Gastroesophageal sphincter (tissue), 4 donors: ENCODE measurements at places on chromosomes 5 and 9. TPM values are rescaled to one million over a fixed set of nuclear protein-coding genes. Genes with fewer than 3 reads are reported as not detected.

- no peak for ATAC-seq
Observed at GRCh38 chr5:3392306-3392939, 203.2 kb upstream of the IRX1 start.

DNA sequence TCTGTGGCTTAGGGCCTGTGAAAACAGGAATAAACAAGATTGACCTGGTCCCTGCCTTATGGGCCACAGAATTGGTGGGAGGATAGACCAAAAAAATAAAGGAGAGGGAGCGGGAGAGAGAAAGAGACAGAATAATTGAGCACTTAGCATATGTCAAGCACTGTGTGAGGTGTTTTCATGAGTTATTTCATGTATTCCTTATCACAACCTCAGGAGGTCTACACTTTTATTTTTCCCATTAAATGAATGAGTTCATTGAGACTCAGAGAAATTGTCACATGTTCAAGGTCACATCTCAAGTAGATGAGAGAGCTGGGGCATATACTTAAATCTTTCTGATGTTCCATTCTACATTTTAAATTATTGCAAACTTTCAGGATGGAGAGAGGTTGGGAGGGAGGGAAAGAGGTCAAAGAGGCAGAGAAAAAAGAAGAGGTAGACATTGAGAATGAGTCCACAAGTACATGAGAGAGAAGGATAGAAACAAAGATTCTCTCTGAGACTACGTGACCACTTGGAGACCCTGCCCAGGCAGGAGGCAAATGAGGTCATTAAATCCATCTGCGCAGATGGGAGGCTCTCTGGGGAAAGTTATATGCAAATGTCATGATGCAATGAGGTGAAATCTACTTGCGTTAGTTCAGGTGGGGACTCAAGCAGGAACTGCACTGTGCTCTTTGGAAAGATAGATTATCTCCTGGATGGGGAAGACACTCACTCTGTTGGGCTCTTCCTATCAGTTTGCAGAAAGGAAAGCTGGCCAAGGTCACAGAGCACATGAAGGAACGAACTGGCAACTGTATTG is 241.5 kb downstream of the PAPPA start:
- no peak for ATAC-seq

- no peak for ATAC-seq
Observed at GRCh38 chr9:76891279-76891678, 14.6 kb downstream of the PRUNE2 start.

GRCh38 chr9:93246111-93246510 is 62.2 kb downstream of the WNK2 start:
- no peak for ATAC-seq

DNA sequence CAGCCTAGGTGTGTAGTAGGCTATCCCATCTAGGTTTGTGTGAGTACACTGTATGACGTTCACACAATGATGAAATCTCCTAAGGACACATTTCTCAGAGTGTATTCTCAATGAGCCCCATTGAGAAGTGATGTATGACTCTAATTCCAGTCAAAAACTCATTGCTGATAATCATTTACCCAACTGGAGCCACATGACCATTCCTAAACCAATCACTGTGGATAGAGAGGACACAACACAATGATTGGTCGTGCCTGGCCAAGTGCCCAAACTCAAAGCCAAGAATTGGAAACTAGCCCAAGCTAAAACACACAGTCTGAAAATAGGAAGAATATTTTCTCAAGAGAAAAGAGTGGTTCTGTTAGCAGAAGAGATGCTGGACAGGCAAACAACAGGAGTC is 191.2 kb downstream of the ZNF462 start:
- ATAC-seq, result no peak

GRCh38 chr9:86242071-86242470 is 17.4 kb downstream of the C9orf153 start:
- ATAC-seq, result no peak

- no peak for ATAC-seq
Observed at GRCh38 chr9:33233626-33234342, 6.2 kb upstream of the SPINK4 start.

DNA sequence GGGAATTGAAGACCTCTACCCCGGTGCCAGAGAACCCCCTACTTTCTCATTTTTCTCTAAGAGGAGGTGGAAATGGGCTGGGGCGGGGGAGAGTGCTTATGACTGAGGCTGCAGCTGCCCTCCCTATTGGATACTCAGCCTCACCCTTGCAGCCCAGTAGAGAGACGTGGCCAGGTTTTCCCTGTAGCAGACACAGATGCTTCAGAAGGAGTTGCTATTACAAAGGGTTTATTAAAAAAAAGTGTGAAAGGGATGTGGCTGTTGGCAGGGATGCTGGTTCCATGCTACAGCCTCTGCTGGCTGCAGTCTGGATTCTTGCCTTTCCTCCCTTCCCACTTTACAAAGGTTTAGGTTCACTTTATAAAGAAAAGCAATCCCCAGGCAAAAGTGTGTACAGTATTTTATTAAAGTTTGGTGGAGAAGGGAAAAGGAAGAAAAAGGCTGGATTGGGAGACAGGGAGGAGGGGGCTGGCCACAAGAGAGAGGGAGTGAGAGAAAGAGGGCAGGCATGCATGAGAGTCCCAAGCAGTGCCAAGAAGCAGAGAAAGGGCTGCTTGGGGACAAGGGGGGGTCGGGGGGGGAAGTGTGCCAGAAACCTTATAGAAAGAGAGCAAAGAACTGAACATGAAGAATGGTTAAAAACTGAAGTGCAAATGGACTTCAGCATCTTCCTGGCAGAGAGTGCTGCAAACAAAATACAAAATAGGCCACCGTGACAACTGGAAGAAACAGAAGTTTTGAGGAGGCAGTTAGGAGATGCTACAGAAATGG is 29.5 kb upstream of the NFIB start:
- ATAC-seq, result no peak

DNA sequence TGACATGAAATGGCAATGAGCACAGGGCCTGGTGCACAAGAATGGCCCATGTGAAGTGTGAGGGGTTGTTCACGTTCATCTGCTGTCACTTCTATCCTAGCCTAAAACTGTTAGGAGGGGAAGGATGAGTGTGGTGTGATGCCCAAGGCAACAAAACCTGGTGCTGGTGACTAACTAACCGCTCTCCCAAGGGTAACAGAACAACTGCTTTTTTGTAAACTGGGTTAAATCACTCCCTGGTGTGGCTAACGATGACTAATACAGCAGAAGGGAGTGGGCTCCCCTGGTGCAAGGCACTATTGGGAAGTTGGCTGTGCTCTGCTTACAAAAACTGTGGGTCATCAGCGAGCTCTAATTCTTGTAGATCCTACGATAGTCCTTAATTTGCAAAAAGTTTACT is 103.2 kb upstream of the VCAN start:
- peak; percentile 76 for ATAC-seq

DNA sequence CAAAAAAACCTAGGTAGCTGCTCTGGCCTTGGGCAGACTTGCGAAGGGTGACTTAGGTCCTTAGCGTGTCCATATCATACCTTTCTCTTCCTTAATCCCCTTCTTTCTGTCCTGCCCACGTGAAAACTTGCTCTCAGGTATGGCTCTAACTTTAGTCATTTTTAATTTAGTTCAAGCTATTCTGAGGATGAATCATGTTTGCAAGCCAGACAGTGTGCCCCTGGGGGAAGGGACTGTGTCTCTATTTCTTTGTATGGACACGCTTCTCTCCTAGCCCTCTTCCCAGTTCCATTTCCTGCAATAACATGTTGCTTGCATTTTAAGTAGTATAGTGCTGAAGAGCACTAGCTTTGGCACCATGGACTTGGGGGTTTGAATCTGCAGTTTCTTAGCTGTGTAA is 120.6 kb downstream of the PTTG1 start:
- ATAC-seq, result no peak

- ATAC-seq, result no peak
Observed at GRCh38 chr9:80320480-80320879, 748.7 kb downstream of the TLE4 start.

DNA sequence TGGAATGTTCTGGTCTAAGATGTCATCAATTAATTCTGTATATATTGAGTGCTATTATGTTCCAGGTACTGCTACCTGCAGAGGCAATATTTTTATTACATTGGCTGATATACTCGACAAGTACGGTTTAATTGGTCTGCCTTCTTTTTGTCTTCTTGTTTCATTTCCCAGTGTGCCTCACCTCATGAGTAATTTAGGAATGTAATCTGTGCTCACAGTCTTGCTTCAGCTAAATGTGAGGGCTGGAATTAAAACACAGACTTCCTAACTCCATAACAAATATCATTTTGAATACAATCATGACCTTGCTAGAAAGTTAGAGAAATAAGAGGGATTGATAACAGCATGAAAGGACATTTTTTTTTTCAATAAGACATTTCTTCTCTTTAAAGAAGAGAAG is 20.1 kb upstream of the SPINK5 start:
- no peak for ATAC-seq

- peak; percentile 39 for ATAC-seq
Observed at GRCh38 chr5:59587489-59588337, 305.8 kb downstream of the PDE4D start.

DNA sequence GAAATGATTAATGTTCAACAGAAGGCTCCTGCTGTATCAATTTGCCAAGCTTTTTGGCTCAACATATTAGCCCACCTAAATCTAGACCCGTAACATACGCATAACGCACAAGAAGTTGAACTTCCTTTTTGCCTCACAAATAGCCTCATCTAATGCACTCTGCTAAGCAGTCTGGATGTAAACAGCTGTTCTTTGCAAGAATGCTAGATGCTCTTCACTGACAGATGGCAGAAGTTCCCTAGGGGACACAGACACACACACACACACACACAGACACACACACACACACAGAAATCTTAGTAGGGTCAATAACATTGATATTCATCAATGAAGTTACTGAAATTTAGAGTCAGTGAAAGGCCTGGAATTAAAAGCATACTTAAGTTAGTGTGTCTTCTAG is 13.2 kb upstream of the PCA3 start:
- no peak for ATAC-seq

GRCh38 chr9:35112257-35113020 is 3.2 kb downstream of the ATOSB start:
- no peak for ATAC-seq

- ATAC-seq, result no peak
Observed at GRCh38 chr5:68110894-68111293, 104.7 kb upstream of the PIK3R1 start.

- ATAC-seq, result no peak
Observed at GRCh38 chr9:93309889-93310425, 126.0 kb downstream of the WNK2 start.

- no peak for ATAC-seq
Observed at GRCh38 chr9:98627296-98627695, 81.4 kb downstream of the GABBR2 start.

- ATAC-seq, result no peak
Observed at GRCh38 chr9:76023715-76024195, 133.3 kb downstream of the PCSK5 start.

- ATAC-seq, result no peak
Observed at GRCh38 chr5:146425023-146425422, 22.1 kb upstream of the TCERG1 start.

- ATAC-seq, result no peak
Observed at GRCh38 chr9:23733495-23734078, 92.5 kb downstream of the ELAVL2 start.

DNA sequence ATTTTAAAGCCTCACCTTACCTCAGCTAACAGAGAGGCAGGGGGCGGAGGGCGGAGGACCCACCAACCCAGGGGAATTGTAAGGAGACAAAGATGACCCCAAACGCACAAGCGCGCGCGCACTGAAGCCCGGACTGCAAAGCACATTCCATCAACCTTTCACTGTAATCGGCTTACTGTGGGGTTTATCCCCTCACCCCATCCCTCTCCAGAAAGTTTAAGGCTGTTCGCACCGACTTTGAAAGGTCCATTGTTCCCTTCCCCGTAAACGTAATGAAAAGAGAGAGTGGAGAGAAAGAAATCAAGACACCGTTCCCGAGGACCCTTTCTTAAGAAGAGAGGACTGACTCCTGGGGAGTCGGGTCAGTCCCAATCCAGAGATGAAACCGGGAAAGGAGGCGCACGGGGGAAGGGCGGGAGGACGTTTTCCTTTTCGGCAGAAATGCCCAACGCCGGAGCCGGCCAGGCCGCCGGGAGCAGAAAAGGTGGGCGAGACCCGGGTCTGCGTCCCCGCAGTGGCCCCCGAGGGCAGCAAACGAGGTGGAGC is 464 bp downstream of the CEMIP2 start:
- no peak for ATAC-seq

DNA sequence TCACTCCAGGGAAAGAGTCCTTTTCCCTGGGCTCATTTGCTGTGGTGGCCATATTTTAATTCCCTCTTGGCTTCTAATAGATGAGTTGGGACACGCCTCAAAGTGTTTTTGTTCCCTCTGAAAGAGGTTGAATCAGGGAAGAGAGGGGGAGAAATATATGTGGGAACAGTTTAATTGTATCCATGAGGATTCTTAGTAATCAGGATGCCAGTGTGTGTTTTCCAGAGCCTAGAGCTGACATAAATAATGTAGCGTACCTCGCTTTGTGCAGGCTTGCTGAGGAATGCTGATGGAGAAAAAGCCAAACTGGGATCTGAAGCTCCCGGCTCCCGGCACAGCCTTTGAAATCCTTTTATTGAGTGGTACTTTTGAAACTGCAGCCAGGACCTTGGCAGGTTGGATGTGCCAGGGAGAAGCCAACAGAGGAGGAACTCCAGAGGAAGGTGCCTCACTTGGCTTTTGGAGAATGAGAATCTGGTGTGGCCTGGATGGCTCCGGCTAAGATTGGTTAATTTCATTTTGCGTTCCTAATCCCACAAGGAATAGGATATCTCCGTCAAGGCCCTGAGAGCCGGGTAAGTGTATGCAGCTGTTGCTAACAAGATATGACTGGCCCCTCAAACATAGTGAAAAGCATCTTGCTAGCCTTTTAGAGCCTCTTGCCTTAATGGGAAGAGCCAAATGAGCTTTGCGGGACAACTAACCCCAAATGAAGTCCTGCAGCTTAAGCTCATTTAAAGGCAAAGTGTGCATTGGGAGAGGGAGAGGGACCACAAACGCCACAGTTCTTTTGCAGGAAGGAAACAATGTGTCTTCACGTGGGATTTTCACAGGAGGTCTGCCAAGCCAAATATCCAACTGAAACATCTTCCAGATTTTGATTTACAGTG is 471.1 kb upstream of the WWC1 start:
- ATAC-seq, result no peak

- ATAC-seq, result no peak
Observed at GRCh38 chr9:650362-650761, 191.1 kb upstream of the DMRT1 start.

The SHROOM1 gene
- 10.3 TPM for total RNA-seq

The PCDHGB4 gene
- total RNA-seq, result 5.4 TPM

The FOXD4L3 gene
- not detected for total RNA-seq

The AK1 gene
- 46.7 TPM for total RNA-seq

The RGS3 gene
- total RNA-seq, result 69.5 TPM

The GLDC gene
- total RNA-seq, result 0.40 TPM

The CD74 gene
- 720 TPM for total RNA-seq

The ARL15 gene
- total RNA-seq, result 19.7 TPM

The KLF4 gene
- 44.4 TPM for total RNA-seq

The SLC6A7 gene
- total RNA-seq, result not detected

The GABRB2 gene
- total RNA-seq, result 17.3 TPM

The FOCAD gene
- total RNA-seq, result 23.0 TPM

The GCNT1 gene
- 3.3 TPM for total RNA-seq

The OLFM1 gene
- total RNA-seq, result 27.2 TPM

The PAEP gene
- total RNA-seq, result not detected

The TSSK1B gene
- total RNA-seq, result not detected
